Stimulated activated CD8-positive, alpha-beta memory T cell treated with anti-CD3 and anti-CD28 coated beads, Interleukin-4, amount 100 ng/mL, for 1 hour (primary cell): ENCODE measurements at places on chromosomes 7 and 10.

- no peak for DNase-seq
Observed at GRCh38 chr7:47912332-47912731, 35.9 kb downstream of the PKD1L1 start.

- DNase-seq: no peak
Observed at GRCh38 chr7:129807863-129808262, 144.9 kb downstream of the UBE2H start.

DNA sequence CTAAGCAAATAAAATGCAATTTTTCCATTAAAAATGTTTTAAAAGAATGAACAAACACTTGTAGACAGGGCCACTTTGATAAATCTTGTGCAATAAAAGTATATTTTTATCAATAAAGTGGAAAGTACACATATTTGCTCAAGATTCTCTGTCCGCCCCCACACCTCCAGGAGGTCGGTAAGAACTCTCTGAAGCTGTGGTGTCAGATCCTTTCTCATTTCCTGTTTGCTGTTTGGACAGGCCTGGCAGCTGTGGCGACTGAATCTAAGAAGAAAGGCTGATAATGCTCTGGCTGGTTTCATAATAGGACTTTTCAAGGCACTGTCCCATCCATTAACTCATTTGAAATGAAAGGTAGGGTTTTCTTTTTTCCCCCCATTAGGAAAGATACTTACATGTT, 15.3 kb upstream of the ASB4 start:
- no peak for DNase-seq

- no peak for DNase-seq
Observed at GRCh38 chr10:6072215-6072934, 10.2 kb upstream of the IL2RA start.

DNA sequence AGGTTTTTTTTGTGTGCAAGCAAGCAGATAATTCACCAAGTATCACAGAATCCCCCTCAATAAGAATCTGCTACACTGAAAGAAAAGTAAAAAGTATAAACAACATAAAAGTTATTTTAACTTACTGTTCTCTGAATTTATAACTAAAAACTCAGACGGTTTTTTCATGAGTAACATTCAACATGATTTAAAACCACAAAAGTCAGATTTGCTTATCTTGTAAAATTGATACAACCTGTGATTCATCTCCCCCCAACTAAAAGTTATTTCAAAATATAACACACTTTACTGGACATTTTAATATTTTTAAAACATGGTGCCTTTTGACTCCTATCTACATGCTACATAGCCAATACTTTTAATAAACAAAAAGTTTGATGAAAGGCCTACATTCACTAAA, 32.8 kb downstream of the TSPAN12 start:
- DNase-seq: no peak

DNA sequence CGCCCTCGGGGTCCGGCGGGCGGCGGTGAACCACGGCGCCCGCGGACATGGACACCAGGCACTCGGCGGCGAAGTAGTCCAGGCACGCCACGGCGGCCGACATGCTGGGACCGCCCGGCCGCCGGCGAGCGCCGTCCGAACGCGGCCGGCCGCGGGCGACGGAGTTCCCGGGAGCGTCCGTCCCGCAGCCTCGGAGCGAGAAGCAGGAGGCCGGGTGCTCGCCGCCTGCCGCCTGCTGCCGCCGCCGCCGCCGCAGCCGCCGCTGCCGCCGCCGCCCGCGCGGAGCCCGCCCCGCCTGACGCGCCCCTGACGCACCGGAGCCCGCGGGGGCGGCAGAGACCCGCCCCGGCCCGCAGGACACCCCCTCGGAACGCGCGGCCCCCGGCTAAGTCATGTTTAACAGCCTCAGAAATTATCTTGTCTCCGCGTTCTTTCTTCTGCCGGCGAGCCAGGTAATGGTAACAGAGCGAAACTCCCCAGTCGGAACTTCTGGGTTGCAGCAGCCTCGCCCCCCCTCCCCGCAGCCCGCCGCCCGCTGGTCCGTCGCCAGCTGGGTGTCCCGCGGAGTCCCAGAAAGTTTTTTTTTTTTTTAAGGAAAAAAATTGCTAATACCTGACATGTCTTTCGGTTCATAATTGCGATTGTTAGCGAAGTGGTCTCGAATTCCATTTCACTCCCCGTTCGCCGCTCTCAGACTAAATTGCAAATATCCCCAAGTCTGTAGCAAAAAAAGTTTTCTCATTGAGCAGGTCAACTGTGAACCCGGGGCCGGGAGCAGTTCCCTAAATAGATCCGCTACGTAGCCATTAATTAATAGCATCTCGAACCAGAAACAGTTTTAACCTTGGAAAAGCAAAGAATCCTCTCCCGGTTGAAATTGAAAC, at the start of gene KLF14:
TSS of gene KLF14 (minus strand) at position 277 of the 884 bp plus-strand sequence. CDS start at position 103, 174 bp downstream.
- DNase-seq: no peak
